ENCODE measurements at places on chromosomes 6 and 20.
A peak's percentile ranks its signal among the peaks of the same experiment; 100 is the strongest.

- DNase-seq, result peak; percentile 30
These were observed 67.9 kb downstream of the NCOA7 start for GRCh38 chr6:125858427-125859320.

DNA sequence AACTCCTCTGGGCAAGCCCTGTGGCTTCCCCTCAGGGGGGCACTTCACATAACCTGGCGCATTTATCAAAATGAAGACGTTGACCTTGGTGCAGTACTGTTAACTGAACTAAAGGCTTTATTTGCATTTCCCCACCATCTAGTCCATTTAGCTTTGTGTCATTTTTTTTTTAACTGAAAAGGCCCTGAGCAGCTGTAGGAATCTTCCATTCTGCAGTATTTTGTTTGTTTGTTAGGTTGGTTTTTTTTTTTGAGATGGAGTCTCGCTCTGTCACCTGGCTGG, 10.7 kb downstream of the TMEM181 start:
- DNase-seq, result no peak

DNA sequence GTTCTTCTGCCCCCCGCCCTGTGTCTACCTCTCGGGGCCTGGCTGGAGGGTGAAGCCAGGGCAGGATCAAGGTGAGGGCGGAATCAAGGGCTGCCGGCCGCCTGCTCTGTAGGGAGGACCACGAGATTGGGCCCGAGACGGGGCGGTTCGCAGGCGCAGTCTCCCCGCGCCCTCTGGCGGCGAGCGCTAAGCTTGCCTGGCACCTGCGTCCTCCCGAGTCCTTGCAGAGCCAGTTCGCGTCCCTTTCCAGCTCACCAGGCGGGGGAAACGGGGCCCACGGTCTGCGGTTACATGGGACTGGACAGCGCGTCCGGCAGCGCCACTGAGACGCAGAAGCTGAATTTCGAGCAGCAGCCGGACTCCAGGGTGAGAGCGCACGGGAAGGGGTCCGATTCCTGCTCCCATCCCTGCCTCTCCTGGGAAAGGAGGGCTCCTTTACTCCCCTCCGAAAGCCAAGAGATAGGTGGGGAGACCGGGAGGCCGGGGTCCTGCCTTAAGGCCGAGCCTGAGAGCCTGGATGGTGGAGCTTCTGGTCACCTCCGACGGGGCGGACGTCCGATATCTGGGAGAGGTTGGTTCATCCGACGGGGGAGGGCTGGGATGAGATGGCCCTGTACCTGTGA, 3.6 kb upstream of the MATN4 start:
- peak; percentile 49 for DNase-seq

GRCh38 chr6:142945049-142945445, at the start of gene HIVEP2:
Gene HIVEP2 (minus strand): TSS chr6:142945176. CDS start chr6:142774738, 170,438 bp downstream.
- peak; percentile 91 for DNase-seq

DNA sequence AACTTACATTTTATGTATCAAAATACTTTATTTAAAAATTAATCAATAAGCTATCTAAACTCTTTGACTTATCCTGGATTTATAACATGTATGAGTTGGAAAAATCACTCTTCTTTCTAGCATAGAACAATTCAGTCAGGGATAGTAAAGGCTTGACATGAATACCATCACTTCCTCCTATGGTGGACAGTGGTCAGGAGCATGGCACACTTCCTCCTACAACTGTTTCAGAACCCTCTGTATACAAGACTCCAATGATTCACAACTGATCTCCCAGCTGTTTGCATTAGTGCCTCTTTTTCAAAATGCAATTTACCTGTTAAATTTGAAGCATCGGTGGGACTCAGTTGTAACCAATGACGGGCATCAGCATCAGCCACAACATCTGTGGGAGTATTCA, 129.7 kb downstream of the RALGAPA2 start:
- no peak for DNase-seq

- peak; percentile 33 for DNase-seq
These were observed 793 bp downstream of the GMPR start for GRCh38 chr6:16238963-16239797.

- peak; percentile 30 for DNase-seq
These were observed 16.3 kb downstream of the LRRC1 start for GRCh38 chr6:53811082-53811481.

DNA sequence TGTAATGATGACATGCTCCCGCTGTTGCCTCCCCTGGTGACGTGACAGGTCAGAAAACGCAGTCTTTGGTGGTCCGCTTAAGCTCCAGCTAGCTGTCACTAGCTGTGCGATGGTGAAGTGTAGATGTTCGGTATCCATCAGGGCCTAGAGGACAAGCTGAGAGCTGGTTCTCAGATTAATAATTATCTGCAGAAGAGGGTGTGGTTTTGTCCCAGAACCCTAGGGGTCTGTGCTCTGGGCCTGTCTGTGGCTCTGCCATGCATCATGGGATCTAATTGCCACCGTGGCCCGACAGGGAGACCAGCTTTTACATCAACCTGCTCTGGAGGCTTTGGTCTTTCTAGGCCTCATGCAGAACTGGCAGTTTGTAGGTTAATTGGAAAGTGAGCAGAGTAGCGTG, 34.1 kb downstream of the ERMARD start:
- no peak for DNase-seq

Data from heart left ventricle (tissue), 16 donors.